ENCODE measurements at places on chromosomes 7 and 10. TPM values are rescaled to one million over a fixed set of nuclear protein-coding genes. Genes with fewer than 3 reads are reported as not detected.
A peak's percentile ranks its signal among the peaks of the same experiment; 100 is the strongest.

DNA sequence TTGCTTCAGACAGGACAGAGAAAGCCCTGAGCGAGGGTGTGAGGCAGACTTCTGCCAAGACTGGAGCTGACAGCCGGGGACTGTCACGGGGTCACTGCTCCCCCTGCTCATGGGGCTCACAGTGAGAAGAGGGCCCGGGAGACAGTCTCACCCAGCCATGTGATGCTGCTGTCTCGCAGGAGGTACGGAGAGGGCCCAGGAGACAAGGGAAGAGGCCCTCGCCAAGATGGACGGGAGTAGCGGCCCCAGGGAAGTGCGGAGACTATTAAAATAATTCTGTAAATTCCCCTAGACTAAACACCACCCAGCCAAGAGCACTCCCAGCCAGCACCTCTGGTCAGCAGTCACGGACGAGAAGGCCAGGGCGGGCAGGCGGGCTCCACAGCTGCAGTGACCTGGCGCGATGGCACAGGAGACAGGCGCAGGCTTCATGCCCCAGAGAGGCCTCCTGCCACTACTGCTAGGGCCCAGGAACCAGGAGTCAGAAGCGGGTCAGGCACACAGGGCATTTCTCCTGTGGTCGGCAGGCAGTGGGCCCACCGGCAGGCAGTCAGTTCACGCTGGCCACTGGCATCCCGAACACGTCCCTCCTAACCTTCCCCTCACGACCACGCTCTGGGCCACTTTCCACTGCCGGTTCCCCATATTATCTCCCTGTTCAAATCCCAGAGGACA is 24.1 kb downstream of the WDR86 start:
- DNase-seq = no peak

GRCh38 chr10:124294811-124295770 is 123.6 kb downstream of the OAT start:
- peak; percentile 91 for DNase-seq

GRCh38 chr10:62037890-62038608 is 136.6 kb downstream of the ARID5B start:
- no peak for DNase-seq

DNA sequence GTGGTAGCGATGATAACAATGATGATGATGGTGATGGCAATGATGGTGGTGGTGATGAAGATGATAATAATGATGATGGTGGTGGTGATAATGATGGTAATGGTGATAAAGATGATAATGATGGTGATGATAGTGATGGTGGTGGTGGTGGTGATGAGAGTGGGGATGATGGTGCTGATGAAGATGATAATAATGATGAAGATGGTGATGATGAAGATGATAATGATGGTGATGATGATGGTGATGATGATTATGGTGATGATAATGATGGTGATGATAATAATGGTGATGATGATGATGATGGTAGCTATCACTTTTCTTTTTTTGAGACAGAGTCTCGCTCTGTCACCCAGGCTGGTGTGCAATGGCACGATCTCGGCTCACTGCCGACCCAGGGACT is 144.5 kb upstream of the PCBD1 start:
- DNase-seq = no peak

GRCh38 chr7:80385508-80385907 is 126.4 kb downstream of the GNAT3 start:
- no peak for DNase-seq

DNA sequence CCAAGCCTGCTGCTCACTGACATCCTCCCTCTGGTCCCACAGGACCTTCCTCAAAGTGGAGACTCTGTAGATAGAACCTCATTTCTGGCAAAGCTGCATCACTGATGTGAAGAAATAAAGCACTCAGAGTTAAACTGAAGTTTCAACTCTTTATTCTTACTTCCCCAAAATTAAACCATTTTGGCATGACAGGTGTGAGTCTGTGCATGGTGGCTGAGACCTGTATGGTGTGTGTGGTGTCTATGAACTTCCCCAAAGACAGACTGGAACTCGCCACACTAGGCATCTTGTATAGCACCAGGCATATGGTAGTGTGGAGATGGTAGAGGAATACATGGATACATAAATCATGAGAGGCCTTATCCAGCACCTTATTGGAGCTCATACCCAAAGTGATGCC is 6.6 kb upstream of the WDFY4 start:
- no peak for DNase-seq

DNA sequence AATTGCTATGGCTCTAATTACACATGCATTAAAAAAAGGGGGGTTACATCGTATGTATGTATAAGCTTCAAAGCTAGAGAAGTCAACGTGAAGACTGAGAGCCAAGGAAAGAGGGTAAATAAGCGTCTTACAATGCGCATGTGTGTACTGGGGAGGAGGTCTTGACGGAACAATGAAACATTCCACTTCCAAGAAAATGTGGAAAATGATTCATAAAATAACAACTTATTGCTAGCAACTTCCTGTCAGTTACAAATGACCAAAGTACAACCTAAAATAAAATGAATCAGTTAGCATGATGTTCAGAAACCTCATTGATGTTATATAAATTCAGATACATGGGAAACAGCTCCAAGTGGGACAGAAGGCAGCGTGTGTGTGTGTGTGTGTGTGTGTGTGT is 104.1 kb upstream of the RHEB start:
- DNase-seq = no peak

- DNase-seq = no peak
Measured at GRCh38 chr10:5297466-5297865, 67.3 kb upstream of the UCN3 start.

DNA sequence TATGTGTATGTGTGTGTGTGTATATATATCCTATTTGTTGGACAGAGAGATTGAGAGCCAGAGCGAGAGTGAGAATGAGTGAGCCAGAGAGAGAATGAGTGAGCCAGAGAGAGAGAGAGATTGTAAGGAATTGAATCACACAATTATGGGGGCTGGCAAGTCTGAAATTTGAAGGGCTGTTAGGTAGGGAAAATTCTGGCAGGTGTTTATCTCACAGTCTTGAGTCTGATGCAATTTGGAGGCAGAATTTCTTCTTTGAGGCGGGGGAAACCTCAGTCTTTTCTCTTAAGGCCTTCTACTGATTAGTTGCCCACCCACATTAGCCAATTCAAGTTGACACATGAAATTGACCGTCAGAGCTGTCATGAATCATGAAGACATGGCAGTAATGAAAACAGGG is 41.0 kb upstream of the WASL start:
- DNase-seq = no peak

DNA sequence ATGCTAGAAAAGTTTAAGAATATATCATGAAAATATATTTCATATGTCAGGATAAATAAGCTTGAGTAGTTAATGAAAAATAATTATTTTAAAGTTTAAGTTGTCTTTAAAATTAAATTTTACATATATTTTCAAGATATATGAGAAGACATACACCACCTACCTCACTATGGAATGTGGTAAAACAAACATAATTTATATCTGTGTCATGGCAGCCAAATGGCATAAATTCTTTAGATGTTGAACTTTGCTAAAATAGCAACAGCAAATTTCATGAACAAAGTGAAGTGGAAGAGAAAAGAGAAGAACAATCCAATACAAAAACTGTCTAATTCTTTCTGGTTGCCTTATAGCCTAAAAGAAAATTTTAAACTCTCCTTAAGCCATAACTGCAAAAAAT is 39.6 kb upstream of the SLC16A12 start:
- DNase-seq = no peak

Gene PDK4
- polyA plus RNA-seq = not detected

Gene LRRC18
- polyA plus RNA-seq = not detected

Gene CNNM1
- 0.83 TPM for polyA plus RNA-seq

Data from keratinocyte (primary cell).